ENCODE measurements at places on chromosomes 12 and 14.

DNA sequence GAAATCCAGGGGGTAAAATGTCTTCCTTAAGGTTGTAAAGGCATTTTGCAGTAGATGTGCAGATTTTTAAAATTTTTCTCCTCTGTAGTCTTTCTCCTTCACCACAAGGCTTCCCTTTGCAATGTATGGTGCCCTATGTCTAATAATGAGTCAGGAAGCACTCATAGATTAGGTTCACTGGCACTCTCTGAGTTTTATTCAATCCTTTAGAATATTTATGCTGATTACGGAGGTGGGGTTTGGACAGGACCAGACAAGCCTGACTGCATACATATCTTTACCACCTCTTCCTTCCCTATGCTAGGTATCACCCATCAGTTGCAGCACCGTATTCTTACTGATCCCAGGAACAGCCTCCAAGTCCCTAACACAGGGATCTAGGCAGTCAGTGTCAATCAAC is 99.5 kb downstream of the NEDD1 start:
- DNase-seq, result no peak

GRCh38 chr14:55926007-55926406 is 192.2 kb upstream of the PELI2 start:
- no peak for DNase-seq

DNA sequence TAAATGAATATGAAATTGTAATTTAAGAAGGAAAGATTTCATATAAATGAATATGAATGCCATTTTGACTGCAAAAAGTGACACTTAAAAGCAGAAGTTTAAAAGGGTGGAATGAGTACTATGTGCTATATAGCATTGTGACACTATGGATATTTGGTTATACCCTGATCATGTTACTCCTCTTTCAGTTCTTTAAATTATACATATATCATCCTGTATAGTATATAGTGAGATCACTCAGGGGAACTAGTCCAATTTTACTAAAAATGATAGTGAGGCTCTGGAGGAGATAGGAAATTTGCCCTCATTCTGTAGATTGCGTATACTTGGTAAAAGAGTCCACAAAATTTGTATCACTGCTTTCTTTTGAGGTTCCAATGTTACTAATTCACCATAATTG is 155.7 kb upstream of the BTG1 start:
- DNase-seq, result no peak

DNA sequence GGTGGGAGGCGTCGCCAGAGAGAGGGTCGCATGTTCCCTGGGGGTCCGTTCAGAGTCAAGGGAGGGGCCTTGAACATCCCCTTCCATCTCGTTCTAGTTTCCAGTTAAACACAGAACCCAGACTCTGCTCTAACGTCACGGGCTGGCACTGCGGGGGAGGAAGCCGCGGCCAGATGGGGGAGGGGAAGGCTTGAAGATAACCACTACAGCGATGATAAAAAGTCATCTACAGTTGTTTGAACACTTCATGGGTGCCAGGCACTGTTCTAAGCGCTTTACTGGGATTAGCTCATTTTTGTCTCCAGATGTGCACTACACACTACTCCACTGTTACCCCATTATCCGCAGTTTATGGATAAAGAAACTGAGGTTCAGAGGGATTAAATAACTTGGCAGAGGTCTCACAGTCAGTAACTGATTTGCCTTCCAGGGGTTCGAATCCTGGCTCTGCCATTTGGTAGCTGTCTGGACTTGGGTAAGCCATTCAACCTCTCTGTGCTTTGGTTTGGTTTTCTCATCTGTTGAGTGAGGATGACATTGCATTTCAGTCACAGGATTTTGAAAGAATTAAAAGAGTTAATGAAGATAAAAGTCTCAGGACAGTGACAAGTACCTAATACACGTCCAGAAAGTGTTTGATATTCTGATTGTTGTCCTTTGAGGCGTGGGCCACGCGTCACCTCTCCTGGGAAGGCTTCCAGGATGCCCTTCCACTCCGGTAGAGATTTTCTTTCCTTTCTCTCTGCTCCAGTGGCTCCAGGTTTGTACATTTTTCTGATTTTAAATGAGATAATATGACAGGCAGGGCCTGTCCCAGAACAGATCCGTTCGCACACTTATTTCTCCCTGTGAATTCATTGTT is 798 bp upstream of the RASAL1 start:
- peak; percentile 83 for DNase-seq

DNA sequence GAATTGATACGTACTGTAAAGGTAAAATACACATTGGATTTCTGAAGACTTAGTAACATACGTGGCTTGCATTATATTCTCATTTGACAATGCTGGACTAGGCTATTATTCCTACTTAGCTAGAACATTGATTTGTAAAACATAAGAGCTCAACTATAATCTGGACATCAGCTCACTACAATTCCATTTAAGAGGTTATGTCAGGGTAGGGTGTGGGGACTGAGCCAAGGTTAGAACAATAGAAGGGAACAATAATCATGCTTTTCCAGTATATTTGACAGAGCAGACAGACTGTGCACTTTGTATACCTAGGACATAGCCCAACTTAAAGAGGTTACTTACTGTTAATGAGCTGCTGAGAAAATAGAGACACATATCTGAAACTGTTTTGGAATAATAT is 10.8 kb downstream of the ZCRB1 start:
- no peak for DNase-seq

GRCh38 chr14:36518586-36519430 is 1.2 kb downstream of the NKX2-1 start:
- DNase-seq, result no peak

- no peak for DNase-seq
These were observed 34.5 kb upstream of the PTPRB start for GRCh38 chr12:70671698-70672097.

DNA sequence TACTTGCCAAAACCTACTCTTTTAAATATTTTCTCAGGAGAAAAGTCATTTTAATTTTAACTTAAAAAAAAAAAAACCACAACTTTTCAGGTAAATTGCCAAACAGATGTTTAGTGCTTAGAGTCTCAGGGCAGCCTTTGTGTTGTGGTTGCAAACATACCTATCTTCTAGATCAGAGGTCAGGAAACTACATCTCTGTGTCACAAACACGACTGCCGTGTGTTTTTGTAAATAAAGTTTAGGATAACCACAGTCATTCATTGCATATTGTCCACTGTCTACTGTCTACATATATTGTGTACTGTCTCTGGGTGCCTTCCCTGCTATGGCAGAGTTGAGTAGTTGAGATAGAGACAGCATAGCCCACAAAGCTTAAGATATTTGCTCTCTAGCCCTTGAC is 48.9 kb downstream of the DYRK2 start:
- no peak for DNase-seq

GRCh38 chr12:91538418-91538817 is 355.8 kb upstream of the DCN start:
- no peak for DNase-seq

- DNase-seq, result peak; percentile 79
These were observed 15.6 kb upstream of the CALM1 start for GRCh38 chr14:90381011-90381786.

GRCh38 chr12:90090929-90091651 is 382.5 kb upstream of the ATP2B1 start:
- DNase-seq, result no peak

- DNase-seq, result no peak
These were observed 438.9 kb downstream of the NAV3 start for GRCh38 chr12:78269620-78270019.

DNA sequence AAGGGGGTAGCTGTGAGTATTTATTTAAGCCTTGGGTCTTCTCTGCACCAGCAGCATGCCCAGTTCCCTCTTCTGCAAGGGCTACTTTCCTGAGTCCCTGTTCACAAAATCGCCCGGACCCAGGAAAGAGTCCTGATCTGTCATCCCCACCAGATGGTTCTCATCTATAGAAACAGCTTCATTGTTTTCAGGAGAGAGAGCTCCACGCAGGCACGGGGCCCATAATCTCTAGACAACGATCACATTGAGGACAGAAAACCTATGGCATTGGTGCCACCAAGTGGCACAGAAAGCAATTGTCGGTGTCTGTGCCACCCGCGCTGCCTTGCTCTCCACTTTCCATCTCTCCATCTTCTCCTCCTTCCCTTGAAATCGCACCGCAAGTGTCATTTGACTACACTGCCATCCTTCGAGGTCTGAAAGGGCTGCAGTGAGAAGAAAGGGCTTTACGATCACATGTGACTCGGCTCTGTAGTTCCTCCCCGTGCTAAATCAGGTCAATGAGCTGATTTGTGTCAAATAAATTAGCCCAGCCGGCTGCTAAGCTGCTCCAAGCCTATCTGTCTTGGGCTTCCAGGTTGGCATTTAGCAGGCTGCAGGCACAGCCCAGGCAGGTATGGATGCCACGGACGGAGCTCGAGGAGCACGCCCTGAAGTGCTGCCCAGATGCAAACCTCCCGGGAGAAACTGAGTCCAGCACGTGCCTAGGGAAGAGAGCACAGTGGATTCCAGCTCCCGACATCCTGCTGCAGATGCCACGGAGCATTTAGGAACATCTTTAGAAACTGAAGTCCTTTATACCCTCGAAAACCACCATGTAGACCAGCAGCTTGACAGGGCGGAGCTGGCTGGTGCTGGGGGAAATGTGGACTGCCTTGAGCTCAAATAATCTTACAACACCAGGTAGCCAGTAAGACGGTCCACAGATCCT is 28.8 kb downstream of the SPRING1 start:
- peak; percentile 88 for DNase-seq

DNA sequence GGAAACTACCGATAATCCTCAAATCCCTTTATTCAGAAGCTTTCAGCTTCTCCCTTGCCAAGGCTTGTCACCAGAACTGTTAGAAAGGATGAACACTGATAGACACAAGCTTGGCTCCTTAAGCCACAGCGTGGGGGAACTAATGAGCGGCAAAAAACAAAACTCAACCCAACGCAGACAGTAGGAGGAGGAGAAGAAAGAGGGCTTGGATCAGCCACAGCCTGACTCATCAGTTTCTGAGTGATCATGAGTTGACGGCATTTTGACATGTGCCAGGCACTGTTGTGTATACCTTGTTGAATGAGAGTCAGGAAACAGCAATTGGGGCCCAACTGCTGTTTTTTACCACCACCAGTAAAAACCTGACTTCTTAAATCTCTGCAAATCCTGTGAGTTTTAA is 23.7 kb downstream of the PLXNC1 start:
- no peak for DNase-seq

DNA sequence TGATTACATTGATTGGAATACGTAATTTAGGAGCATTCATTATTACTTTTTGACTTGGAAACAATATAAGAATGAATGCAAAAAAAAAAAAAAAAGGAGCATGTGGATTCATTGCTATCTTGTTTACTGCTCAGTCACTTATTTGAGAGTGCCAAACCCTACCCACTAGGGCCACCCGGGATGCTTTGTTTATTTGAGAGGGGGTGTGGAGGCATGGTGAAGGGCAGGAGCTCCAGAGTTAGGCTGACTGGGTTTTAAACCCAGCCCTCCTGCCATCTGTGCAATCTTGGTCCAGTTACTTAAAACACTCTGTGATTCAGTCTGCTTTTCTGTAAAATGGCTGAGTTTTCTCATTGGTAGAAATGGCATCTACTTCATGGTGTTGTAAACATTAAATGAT is 195.2 kb downstream of the RAD51B start:
- DNase-seq, result no peak

DNA sequence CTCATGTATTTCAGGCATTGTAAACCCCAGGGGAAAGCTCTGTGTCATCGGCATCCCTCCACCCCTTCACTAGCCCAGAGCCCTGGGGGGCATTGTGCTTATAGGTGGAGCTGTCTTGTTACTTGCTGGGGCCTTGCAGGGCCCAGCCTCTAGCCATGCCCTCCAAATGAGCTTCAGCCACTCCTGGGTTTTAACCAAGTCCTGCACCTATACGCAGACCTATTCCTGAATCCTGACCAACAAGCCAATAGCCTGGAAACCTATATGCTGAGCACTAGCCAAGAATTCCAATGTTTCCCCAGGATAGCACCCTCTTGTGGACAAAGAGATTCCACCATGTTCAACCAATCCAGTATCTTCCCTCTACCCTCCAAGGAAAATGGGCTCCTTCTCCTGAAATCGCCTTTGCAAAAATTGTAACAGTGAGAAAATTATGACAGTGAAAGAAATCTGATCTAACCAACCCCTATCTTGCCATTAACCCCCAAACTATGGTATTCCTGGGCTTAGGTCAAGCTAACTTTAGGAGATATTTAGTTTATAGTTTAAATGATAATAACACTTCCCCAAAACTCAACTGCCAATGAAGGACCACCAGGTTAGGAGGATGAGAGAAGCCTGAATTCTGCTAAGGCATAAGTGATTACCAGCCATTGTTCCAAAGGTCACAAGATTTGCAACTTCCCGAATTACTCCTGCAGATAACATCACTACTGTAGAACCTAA is 55.5 kb downstream of the TTC7B start:
- no peak for DNase-seq

GRCh38 chr12:56021889-56022497 is 1.1 kb downstream of the IKZF4 start:
- DNase-seq, result no peak

GRCh38 chr12:109627633-109628032 is 54.0 kb downstream of the MVK start:
- no peak for DNase-seq

- no peak for DNase-seq
These were observed 38.3 kb downstream of the GYS2 start for GRCh38 chr12:21566223-21566906.

- DNase-seq, result no peak
These were observed 340.0 kb upstream of the SFSWAP start for GRCh38 chr12:131370791-131371347.

DNA sequence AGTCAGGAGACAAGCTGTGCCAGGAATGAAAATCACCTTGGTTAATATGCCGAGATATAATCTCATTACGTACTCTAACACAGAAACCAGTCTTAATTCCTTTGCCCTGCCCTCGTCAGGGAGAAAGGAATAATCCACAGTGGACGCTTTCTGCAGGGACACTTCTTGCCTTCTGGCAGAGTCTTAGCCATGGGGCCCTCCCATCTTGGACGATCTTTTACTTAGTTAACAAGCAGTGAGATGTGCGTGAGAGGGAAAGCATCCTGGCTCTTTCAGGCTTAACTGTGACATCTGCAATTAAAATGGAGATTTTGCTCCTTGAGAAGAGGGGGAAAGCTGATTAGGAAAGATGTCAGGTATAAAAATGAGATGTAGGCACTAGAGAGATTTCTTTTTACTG is 246.4 kb downstream of the TMEM132C start:
- DNase-seq, result no peak

DNA sequence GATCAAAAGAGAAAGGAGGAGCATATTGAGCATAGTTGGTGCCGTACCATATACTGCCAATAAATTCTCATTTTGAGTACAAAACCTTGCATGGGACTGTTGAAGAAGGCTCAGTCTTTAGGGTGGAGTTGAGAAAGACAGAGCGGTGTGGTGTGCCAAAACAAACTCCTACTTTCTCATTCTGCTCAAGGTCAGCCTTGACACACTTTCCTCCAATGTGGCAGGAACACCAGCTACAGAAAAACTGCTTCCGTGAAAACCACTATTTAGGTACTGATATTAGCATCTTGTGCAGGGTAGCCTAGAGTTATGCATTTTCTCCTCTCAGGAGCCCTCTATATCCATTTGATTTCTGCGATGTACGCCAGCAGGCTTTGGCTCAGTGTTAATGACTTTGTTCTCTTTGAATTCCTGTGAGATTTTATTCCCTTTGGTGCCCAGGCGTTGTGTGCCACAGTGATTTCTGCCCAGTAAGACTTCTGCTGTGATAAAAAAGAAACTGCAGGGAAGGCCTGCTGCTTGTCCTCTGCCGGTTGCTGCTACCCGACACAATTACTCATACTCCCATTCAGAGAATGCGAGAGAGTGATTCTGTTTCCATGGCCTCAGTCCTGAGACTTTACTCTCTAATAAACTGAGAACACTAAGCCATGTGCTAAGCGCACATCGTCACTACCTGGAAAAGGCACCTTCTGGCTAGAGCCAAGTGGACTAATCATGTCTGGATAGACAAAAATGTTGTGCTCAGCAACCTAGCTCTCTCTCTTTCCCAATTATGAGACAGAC is 88.3 kb upstream of the MDM1 start:
- DNase-seq, result no peak

- no peak for DNase-seq
These were observed 28.0 kb downstream of the RCOR1 start for GRCh38 chr14:102620413-102620812.
